CD4-positive, alpha-beta memory T cell (primary cell): ENCODE measurements at places on chromosomes 4 and X.
A peak's percentile ranks its signal among the peaks of the same experiment; 100 is the strongest.

DNA sequence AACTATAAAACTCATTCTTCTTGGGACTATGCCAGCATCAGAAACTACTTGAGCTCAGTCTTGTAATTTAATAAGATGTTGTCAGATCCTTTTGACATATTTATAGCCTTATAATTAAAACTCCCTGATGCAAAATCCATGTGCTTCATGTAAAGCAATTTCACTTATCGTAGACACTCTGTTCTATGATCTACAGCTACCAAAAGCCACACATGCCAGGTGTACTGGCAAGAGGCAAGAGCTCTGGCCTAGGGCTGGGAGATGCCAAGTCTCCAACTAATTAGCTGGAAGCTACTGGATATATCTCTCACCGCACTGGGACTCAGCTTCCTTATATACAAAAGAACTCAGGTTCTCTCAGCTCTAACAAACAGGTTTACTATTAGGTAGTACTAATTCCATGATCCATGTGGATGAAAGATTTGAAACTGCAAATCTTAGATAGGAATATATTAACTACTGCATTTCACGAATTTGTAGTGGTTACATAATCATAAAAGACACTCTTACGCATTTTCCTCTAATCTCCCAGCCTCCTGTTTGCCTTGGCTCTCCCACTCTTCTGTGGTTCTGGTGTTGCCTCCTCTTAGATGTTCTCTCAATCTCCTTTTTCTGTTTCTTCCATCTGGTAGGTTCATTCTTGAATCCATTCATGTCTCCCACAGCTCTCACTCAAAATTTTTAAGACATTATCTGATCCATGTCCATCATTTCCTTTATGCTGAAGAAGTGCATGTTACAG is 103.0 kb downstream of the HHIP start:
- no peak for DNase-seq

DNA sequence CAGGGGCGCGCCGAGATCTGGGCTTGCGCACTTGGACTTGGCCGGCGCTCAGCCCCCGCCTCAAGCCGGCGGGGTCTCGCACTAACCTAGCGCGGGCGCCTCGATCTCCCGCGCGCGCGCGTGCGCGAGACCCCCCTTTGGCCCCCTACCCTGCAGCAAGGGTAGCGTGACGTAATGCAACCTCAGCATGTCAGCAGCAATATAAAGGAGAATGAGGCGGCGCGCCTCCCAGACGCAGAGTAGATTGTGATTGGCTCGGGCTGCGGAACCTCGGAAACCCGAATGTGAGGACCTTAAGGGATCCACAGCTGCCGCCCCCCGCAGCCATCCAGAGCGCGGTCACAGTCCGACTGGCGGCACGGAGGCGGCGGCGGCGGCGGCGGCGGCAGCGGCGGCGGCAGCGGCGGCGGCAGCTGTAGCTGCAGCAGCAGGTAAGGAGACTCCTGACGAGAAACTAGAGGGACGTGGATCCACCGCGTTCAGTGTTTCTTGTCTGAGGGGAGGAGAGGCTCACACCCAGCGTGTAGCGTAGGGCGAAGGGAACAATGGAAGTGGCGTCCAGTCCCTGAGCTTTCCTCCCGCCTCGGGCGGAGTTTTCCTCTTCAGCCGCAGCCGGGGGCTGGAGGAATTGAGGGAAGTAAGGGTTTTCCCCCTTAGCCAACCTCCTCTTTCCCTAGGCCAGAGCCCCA is at the start of the genes SATL1 and ZNF711:
Gene SATL1 (minus strand): TSS at position 19 of the 689 bp plus-strand sequence. CDS start 134,811 bp downstream, outside the sequence.
Gene ZNF711 (plus strand): TSS at position 231 of the 689 bp plus-strand sequence. CDS start 3,582 bp downstream, outside the sequence.
- no peak for DNase-seq

- DNase-seq = no peak
Measured at GRCh38 chr4:86048426-86048825, 311.4 kb downstream of the MAPK10 start.

DNA sequence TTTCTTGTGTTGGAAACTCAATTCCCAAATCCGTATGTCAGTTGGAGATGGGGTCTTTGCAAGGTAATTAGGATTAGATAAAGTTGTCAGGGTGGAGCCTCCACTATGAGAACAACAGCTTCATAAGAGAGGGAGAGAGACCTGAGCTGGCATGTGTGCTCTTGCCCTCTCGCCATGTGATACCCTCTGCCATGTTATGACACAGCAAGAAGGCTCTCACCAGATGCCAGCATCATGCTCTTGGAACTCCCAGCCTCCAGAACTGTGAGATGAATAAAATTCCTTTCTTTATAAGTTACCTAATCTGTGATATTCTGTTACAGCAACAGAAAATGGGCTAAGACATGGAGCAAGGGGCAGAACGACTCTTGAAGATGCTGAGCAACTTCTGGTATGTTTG is 201.9 kb upstream of the BOD1L1 start:
- DNase-seq = no peak

DNA sequence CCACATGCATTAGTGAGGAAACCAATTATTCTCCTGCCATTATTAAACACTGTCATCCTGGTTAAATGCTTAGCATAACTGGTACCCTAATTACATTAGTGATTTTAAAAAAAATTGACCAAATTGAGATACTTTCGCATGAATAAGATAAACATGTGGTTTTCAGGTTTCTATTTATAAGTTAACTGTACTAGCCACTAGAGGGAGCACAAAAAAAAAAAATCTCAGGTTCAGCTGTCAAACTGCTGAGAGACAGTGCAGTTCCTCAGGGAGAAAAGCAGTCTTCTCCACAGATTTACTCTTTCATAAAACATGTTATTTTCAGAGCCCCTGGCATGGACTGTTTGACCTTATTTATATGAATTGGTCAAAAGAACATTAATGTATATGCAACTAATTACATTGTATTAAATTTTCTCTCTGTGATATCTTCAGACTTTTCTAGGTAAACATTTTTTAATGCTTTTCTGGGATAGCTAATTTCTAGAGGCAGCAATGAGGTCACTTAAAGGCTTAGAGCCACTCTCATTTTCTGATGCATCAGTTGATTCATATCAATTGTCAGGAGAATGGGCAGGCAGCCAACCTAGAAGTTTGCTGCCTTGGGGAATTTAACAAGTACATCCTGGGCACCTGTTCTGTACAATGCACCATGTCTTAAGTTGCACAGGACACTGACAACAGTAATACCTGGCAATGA is 167.5 kb downstream of the CDS1 start:
- DNase-seq = peak; percentile 11
